Activated T-cell treated with anti-CD3 and anti-CD28 coated beads for 1 hour (primary cell): ENCODE measurements at places on chromosomes 7 and 10.

DNA sequence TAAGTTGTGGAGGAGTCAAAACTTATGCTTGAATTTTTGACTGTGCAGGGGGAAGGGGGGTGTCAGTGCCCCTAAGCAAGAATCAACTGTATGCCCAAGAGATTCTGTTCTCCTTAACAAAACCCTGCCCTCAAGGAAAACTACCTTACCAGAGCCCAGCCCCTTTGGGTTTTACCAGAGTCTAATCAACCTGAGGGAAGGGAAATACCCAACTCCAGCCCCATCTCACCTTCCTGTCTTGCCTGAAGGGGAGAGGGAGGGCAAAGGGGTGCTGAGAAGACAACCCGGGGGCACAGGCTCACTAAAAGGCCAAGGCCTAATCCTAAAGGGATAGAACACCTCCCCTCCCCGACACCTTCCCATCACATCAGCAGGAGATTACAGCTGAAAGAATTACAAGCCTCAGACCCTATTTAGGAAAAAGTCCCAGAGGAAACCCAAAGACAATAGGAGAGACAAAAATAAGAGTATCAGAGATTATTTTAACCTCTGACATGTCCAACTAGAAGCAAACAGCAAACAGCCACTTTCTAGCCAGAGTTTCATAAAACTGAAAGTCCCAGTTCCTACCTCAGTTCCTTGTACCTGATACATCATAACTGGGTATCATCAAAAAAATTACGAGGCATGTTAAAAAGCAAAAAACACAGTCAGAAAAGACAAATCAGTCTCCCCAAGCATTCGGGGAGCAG, 26.8 kb upstream of the C7orf33 start:
- no peak for DNase-seq

DNA sequence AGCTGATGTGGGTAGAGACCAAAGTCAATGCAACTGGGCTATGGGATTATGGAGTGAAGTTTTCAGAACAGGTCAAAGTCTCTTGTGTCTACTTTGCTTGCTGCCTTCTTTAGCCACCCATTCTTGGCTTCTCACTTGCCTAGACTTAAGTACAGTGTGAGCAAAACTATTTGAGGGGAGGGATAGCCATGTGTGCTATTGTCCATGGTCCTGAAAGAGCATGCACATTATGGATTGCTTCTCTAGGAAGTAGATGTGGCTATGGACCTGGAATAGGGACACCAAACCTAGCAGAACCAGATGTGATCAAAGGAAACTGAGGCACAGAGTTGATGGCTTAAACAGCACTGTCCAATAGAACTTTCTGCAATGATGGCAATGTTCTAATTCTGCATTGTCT, 81.9 kb upstream of the ZNF800 start:
- no peak for DNase-seq

DNA sequence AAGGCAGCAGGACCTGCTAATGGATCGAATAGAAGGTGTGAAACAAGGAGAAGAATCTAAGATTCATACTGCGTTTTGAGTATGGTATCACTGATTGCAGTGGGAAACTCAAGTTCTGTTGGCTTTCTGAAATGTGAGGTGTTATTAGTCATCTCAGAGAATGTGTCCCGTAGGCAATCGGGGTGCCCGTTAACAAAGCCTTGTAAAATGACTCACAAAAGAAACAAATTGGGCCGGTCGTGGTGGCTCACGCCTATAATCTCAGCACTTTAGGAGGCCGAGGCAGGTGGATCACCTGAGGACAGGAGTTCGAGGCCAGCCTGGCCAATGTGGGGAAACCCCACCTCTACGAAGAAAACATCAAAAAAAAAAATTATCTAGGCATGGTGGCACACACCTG, 118.2 kb upstream of the C7orf33 start:
- no peak for DNase-seq

DNA sequence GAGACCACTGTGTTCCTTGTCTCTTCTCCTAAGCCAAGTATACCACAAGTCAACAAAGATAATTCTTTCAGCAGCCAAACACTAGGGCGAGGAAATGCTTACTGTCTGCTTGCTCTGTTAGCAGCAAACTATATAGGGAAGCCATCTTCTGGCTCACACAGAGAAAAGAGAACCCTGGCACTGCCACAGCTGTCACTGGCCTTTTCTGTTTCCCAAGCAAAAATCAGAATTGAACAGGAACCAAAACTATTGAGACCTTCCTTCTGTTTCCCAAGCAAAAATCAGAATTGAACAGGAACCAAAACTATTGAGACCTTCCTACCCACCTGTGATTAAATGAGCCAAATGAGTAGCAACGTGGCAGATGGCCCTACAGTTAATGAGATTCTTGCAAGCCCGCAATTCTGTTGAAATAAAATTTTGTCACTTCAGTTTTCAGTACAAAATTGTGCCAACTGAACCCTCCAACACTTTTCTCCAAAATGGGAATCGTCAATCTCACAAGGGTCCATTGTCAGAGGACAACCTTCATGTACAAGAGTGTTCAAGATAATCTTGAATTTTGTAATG, 54.5 kb downstream of the LRRTM3 start:
- no peak for DNase-seq

DNA sequence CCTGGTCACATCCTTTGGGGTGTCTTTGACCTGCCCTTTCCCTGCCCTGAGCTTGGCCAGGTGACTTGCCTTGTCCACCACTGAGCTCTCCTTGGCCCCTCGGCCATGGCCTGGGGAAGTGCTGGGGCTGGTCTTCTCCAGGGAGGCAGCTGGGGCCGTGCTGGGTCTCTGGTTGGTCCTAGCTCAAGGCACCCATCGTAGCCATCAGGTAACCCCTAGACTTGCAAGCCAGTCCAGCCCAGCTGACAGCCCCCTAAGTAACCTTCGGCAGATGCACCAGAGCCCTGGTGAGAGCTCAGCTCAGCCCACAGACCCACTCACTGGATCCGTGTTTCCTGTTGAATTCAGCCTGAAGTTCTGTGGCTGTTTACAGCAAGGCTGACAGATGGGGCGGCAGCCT, 176.2 kb upstream of the SHH start:
- no peak for DNase-seq
